ENCODE measurements at places on chromosomes 5 and 9.

DNA sequence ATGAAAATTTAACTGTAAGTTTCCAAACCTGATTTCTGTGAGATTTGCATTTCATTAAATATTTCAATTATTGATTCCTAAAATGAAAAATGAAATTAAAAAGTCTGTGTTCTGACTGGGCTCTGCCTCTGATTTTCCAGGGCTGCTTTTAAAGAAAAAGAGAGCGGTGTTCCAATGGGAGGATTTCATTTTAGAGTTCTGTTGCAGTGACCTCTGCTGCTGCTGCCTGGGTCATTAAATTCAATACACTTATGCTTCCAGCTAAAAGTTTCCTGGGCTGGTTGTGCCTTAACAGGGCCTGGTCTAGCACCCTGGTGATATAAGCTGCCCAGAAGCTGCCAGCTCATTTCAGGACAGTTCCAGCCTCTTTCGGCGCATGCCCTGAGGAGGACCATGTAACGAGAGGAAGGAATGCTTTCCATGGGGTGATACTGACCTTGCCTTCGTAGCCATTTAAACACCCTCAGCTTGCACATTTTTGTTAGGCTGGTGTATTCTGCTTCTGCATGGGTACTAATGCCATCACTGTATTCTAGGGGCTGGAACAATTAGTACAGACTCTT, 93.3 kb downstream of the TMEM174 start:
- no peak for DNase-seq

GRCh38 chr5:168085261-168086031, 206.0 kb upstream of the WWC1 start:
- DNase-seq = peak; percentile 26

GRCh38 chr5:90911169-90911568, 352.6 kb downstream of the ADGRV1 start:
- no peak for DNase-seq

DNA sequence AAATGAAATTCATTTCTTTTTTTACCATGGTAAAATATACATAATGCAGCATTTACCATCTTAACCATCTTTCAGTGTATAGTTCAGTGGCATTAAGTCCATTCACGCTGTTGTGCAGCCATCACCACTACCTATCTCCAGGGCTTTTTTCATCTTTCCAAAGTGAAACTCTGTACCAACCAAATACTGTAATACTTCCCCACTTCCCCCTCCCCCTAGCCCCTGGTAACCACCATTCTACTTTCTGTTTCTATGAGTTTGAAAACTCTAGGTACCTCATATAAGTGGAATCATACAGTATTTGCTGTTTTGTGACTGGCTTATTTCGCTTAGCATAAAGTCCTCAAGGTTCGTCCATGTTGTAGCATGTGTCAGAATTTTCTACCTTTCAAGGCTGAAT, 23.4 kb downstream of the SPAAR start:
- no peak for DNase-seq

- no peak for DNase-seq
Measured at GRCh38 chr5:8410618-8411017, 541.7 kb downstream of the MTRR start.

DNA sequence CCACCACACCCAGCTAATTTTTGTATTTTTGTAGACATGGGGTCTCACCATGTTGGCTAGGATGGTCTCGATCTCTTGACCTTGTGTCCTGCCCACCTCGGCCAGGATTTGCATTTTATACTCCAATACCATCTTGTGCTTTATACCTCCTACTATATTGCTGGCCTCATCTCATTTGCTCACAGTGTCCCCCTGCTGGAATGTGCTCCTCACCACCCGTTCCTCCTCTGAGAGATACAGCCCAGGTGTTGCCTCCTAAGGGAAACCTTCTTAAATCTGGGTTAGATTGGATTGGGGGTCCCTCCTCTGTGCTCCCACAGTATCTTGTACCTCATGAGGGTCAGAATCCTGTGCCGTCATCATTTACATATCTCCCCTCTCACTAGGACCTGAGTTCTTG, 131.7 kb downstream of the PAPPA start:
- DNase-seq = no peak

GRCh38 chr5:157670662-157671591, at the start of gene C5orf52:
Gene C5orf52 (plus strand): TSS chr5:157671533. CDS start chr5:157671615, 82 bp downstream.
- peak; percentile 80 for DNase-seq

DNA sequence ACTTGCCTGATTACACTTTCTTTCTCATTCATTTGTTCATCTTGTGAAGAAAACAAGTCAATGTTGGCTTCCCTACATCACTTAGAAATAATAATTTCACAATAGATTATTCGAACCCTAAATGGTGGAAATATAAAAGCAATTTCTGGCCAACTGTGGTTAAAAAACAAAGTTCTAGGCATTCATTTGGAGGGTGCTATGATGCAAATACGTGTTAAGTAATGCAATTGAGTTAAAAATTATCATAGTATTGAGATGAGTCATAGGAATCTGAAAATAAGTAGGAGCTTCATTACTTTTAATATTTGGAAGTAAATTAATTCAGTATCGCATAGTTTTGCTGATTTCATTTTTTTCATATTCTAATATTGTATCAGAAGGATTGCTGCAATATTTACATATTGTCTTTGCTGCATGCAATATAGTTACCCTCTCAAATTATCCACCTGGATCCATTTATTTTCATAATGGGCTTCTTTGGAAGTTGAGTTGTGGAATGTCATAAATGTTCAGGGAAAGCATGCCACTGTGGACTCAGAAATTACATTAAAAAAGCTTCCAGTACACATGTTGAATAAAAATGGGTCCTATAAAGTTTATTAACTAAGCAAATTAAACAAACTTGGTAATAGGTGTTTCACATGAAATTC, 647.7 kb upstream of the WWC1 start:
- DNase-seq = no peak

GRCh38 chr9:110864011-110864410, 174.3 kb downstream of the LPAR1 start:
- no peak for DNase-seq

- DNase-seq = no peak
Measured at GRCh38 chr5:143001764-143002351, 231.7 kb downstream of the ARHGAP26 start.

Data from brain (organoid and tissue), 16 donors.